ENCODE measurements at places on chromosomes 16 and 17.

GRCh38 chr17:61218438-61218837 is 181.2 kb upstream of the TBX2 start:
- DNase-seq = no peak

DNA sequence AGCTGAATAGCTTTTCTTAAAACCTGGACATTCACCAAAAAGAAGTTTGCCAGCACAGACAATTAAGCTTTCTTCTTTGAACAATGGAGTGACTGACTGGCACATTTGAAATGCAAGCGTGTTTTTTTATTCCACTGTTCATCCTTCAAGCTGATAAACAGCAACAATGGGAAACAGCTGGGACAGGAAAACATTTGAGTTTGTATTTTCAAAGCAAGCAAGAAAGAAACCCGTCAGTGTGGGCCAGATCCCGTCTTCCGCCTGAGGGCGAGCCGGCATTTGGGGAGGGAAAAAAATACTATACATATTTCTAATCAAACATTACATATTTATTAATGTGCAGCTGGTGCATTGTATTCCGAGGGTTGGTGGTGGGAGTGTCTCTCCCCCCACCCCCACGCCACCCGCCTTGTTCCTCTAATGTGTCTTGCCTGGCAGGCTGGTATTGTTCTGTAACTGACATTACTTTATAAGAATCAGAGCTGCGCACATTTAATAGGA is 94.3 kb downstream of the CYLD start:
- DNase-seq = peak; percentile 3

GRCh38 chr17:77480199-77480508 is 339.4 kb downstream of the SEC14L1 start:
- no peak for DNase-seq

DNA sequence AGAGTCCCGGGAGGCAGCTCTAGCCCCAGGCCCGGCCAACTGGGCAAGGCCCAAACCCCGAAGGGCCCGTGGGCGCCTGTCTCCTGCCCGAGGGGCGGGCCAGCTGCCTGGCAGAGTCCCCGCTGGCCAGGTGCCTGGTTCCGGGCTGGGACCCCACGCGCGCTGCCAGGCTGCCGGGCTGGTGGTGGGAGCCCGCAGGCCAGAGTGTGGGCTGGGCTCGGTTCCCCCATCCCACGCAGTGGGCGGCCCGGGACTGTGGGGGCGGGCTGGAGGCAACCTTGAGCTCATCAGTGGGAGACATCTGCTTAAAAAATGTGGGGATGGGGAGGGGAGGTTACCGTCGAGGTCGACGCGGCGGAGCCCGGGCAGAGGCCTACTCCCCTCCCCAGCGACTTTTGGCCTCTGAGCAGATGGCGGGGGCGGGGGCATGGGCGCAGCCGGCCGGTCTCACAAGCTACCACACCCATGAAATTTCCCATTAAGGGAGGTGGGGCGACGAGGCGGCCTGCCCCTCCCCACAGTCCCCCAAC is 176.4 kb upstream of the GSE1 start:
- no peak for DNase-seq

DNA sequence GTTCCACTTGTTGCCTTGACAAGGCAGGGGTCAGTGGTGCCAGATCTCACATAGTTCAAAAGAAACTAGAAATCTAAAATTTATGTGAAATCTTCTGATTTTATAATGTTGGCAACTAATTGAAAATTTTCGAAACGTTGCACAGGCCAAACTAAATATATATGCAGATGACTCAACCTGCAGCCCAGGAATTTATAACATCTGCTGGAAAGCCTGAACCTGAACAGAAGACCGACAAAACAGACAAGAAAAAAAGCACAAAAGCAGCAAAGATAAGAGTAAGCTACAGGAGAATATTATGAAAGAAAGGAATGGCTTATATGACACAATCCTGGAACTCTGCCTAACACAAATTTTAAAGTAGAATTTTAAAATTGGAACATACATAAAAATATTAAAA is 207.6 kb downstream of the CEP112 start:
- DNase-seq = no peak

DNA sequence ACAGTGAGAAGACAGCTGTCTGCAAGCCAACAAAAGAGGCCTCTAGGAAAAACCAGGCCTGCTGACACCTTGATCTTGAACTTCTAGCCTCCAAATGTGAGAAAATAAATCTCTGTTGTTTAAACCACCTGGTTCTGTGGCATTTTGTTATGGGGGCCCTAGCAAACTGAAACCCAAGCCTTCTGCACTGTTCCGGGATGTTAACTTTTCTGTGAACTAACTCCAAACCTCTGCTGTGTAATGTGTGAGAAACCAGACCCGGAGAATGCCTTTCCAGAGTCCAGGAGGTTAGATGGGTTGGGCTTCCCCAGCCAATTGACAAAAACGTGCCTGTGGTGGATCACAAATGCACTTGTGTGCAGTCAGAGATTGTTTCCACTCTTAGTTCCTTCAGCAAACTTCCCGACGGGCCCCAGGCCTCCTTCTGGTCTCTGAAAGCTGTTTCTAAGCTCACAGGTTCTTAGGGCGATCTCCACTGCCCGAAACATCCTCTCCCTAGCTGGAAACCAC is 13.6 kb upstream of the GGA2 start:
- no peak for DNase-seq

GRCh38 chr17:64385187-64386083 is 5.2 kb downstream of the PECAM1 start:
- no peak for DNase-seq

DNA sequence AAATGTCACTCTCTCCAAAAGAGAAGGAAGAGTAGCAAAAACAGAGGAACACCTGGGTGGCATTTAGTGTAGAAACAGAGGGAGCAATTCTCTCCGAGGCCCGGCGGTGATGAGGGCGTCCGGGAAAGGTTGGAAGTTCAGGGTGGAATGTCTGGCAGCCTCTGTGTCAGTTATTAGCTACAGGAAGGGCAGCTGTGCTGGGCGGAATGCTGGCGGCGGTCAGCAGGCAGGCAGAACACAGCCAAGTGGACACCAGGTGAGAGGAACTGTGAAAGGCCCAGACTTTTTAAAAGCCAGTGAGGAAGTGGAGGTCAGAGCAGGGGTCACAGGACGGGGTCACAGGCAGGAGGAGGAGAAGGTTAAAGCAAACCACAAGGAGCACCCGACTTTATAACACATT is 238.1 kb downstream of the NTN1 start:
- peak; percentile 44 for DNase-seq

DNA sequence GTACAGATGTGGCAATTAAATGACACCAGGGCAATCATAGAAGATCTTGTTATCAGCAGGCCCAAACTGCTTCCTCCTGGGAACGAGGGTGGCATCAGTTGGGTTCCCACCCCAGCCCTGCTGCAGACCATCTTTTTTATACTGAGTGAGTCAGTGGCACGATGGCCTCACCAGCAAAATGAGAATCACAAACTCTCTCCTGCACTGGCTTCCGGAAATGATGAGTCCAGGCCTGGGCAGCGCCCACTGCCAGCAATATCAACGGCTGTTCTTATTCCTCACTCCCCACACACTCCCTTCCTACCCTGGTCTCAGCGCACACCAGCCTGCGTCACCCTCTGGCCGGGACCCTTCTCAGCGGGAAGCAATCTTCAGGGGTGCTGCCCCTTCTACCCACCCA is 340.3 kb downstream of the FOXL1 start:
- DNase-seq = no peak

DNA sequence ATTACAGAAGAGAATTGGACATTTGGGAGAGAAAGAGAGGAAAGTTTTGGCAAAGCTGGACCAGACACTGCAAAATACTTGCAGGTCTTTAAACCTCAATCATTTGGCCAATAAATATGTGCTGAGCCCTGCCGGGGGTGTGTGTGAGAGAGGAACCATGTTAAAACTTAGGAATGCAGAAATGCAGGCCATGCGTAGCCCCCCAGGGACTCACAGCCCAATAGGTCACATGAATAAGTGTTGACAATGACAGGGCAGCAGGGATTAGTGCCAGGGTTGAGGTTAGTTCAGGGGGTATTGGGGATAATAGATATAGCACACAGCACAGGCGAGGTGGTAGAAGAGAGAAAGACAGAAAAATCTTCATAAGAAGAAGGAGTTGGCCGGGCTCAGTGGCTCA is 113.3 kb upstream of the ADAMTS18 start:
- DNase-seq = no peak

DNA sequence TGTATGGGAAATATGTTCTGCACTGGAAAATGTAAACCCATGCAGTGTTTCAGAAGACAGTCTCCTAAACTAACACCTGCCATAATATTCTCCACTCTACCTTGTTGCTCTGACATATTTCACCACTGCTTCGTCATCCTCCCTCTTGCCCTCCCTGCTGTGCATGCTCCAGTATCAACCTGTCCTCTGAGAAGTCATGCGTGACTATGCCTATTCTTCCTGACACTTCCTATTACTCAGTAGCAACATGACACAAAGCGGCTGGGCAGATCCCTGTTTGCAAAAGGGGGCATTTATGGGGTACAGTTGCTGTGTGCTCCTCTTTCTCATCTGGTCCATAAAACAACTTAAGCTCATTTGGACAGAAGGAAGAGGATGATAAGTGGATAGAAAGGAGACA is 805.6 kb upstream of the EEF2KMT start:
- DNase-seq = no peak

DNA sequence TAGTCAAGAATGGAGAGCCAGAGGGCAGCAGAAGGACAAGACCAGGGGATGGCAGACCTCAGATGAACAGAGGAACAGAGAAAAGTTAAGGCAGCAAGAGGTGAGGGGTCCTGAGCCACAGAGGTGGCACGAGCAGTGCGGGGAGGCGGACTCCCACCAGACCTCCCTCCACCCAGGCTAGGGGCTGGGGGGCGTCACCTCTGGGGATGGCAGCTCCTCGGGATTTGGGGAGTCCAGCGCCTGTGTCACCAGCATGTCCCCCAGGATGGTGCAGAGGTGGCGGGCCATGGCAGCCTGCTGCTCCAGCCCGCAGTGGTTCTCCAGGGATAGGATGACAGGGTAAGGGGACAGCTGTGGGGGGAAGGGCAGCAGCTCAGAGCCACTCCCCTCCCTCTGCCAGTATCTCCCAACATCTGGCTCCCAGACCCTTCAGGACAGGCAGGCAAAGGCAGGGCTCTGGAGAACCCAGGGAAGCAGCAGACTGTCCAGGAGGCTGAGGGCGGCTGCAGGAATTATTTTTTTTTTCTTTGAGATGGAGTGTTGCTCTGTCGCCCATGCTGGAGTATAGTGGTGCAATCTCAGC is 15.8 kb downstream of the PLCD3 start:
- no peak for DNase-seq

- DNase-seq = peak; percentile 79
These were observed at the start of gene KAT2A for GRCh38 chr17:42120770-42121769. KAT2A (minus strand) TSS chr17:42121367; CDS start chr17:42121304, 63 bp downstream.

DNA sequence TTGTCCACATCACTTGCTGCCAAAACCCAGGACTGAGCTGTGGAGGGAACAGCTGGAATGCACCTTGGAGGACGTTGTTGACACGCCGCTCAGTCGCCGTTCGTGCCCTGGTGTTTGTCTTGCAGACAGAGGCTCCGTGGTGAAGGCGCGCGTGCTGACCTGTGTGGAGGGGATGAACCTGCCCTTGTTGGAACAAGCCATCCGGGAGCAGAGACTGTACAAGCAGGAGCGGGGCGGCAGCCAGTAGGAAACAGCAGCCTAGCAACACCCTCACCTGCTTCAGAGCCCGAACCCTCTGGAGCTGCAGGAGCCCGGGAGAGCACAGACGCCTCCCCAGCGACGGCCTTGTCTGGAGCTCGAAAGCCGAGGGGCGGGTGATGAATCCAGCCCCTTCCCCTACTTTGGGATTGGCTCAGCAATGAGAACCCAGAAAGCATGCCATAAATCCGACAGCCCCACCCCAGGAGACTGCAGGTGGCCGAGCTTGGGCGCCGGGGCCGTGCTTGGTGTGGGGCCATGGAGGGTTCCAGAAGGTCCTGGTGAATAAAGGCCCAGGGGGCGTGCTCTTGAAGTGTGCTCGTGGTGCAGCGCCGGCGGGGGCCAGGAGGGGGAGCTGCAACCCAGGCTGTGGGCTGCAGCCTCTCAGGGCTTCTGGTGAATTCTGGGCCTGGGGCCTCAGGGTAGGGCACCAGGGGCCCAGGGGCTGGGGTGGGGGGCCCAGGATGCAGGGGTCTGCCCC is 470 bp upstream of the CDK3 start:
- no peak for DNase-seq

- no peak for DNase-seq
These were observed 475.0 kb downstream of the HS3ST3B1 start for GRCh38 chr17:14775731-14776492.

- DNase-seq = no peak
These were observed 424.7 kb upstream of the MAF start for GRCh38 chr16:80025236-80025635.

DNA sequence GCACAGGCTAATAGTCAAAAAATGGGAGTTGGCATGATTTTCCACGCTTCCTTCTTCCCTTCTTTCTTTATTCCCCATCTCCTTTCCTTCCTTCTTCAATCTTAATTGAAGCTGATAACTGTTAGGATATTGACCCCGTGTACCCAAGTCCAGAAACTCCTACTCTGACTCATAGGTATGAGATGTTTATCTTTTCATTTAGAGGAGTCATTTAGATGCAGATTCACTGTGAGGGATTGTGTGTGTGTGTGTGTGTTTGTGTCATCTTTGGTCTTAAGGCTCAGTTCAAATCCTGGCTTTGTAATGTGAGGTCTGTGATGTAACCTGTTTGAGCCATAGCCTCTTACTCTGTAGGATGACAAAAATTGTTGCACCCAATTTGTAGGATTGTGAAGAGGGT is 332.0 kb upstream of the MAF start:
- DNase-seq = no peak

DNA sequence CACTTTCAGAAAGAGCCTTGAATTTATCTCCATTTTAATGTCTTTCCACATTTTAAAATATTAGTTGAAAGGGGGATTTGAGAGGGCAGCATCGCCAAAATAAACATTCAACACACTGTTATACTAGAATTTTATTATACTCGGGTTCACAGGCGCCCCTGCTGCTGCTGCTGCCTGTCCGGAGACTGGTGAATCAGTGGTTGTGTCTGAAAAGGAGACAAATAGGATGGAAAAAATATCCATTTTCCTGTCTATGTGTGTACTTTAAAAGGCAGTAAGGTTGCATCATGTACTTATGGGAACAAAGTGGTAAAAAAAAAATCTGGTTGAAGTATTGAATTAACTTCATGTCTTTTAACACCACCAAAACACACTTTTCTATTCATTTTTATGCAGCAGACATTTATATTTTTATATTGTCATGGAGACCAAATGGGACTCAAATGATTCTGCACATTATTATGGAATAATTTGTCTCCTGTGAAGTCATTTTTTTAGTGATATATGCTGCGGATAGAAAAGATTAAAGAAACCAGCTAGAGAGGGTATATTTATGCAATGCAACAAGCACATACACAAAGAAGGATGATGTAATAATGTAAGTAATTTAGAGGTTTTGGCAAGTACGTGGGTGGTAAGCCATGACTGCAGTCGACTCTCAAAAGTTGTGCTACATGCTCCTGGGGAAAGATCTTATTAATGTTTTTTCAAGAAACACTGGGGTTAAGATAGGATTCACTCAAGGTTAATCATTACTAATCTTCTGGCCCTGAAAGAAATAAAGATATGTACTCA is 759.0 kb upstream of the SOX9 start:
- no peak for DNase-seq

- no peak for DNase-seq
These were observed 143.5 kb downstream of the MYO1D start for GRCh38 chr17:32733401-32733800.

Data from NCI-H1417 (cell line).